Mesenchymal stem cell (in vitro differentiated cells and primary cell): ENCODE measurements at places on chromosomes 3 and 15.

- peaks cover 29% of the 10 kb centered on the region for H3K36me3 ChIP-seq
- H3K27me3 ChIP-seq, result no peaks in the 10 kb centered on the region
- no peak overlapping the region for H3K27ac ChIP-seq
- H3K4me3 ChIP-seq, result no peak overlapping the region
- H3K4me1 ChIP-seq, result peaks cover 8% of the 10 kb centered on the region
These were observed 16.8 kb downstream of the RFT1 start for GRCh38 chr3:53113293-53114010.

- H3K4me3 ChIP-seq, result no peak overlapping the region
- H3K36me3 ChIP-seq, result no peaks in the 10 kb centered on the region
- DNase-seq, result peak; percentile 51
- H3K4me1 ChIP-seq, result peaks cover 2% of the 10 kb centered on the region
- no peak overlapping the region for H3K27ac ChIP-seq
These were observed 13.8 kb downstream of the MEIS2 start for GRCh38 chr15:37086521-37086920.

- no peaks in the 10 kb centered on the region for H3K36me3 ChIP-seq
- peaks cover 10% of the 10 kb centered on the region for H3K4me1 ChIP-seq
- no peak overlapping the region for H3K4me3 ChIP-seq
- peaks cover 5% of the 10 kb centered on the region for H3K27me3 ChIP-seq
- H3K27ac ChIP-seq, result peak overlapping the region; percentile 52
These were observed 43.2 kb upstream of the CMSS1 start for GRCh38 chr3:99774467-99774866.

DNA sequence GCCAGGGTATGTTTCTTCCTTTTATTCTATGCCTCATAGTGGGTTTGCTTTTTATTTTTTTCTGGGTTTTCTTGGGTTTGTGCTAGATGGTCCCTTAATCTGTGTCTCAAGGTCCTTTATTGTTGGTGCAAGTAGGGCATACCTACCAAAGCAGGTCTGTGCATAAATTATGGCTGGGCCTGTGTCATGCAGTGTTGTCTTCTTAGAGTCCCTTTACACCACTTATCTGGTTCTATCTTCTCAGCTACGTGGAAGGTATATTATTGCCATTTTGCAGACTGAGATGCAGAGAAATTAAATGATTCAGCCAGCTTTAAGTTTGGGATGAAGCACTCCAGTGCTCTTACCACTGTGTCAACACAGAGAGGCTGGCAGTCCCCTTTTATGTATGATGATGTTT is 293.5 kb upstream of the SOX2 start:
- H3K36me3 ChIP-seq, result no peaks in the 10 kb centered on the region
- H3K27me3 ChIP-seq, result no peaks in the 10 kb centered on the region
- H3K27ac ChIP-seq, result no peak overlapping the region
- H3K4me1 ChIP-seq, result no peaks in the 10 kb centered on the region
- no peak overlapping the region for H3K4me3 ChIP-seq

- no peaks in the 10 kb centered on the region for H3K27me3 ChIP-seq
- no peak overlapping the region for H3K4me3 ChIP-seq
- H3K4me1 ChIP-seq, result no peaks in the 10 kb centered on the region
These were observed 433.1 kb upstream of the KCNMB2 start for GRCh38 chr3:178103140-178103539.

- H3K27me3 ChIP-seq, result peaks cover 40% of the 10 kb centered on the region
- H3K36me3 ChIP-seq, result no peaks in the 10 kb centered on the region
- no peak overlapping the region for H3K4me3 ChIP-seq
- DNase-seq, result no peak
- H3K27ac ChIP-seq, result no peak overlapping the region
These were observed 95.6 kb upstream of the TPM1 start for GRCh38 chr15:62946940-62947339.

GRCh38 chr3:178487752-178488151 is 48.5 kb upstream of the KCNMB2 start:
- H3K27me3 ChIP-seq, result no peaks in the 10 kb centered on the region
- H3K36me3 ChIP-seq, result no peaks in the 10 kb centered on the region
- no peak overlapping the region for H3K27ac ChIP-seq
- peaks cover 3% of the 10 kb centered on the region for H3K4me1 ChIP-seq
- no peak overlapping the region for H3K4me3 ChIP-seq
- DNase-seq, result no peak

GRCh38 chr3:10160925-10161324 is 3.8 kb upstream of the IRAK2 start:
- peaks cover 7% of the 10 kb centered on the region for H3K4me1 ChIP-seq
- no peaks in the 10 kb centered on the region for H3K27me3 ChIP-seq
- no peak for DNase-seq
- no peak overlapping the region for H3K27ac ChIP-seq
- no peaks in the 10 kb centered on the region for H3K36me3 ChIP-seq
- no peak overlapping the region for H3K4me3 ChIP-seq

- H3K4me3 ChIP-seq, result no peak overlapping the region
- H3K27ac ChIP-seq, result no peak overlapping the region
- DNase-seq, result peak; percentile 14
- peaks cover 7% of the 10 kb centered on the region for H3K36me3 ChIP-seq
- peaks cover 2% of the 10 kb centered on the region for H3K4me1 ChIP-seq
These were observed 384.0 kb upstream of the TPM1 start for GRCh38 chr15:62658498-62658897.

- peak overlapping the region; percentile 74 for H3K4me3 ChIP-seq
- no peaks in the 10 kb centered on the region for H3K36me3 ChIP-seq
- DNase-seq, result peak; percentile 61
These were observed 60.2 kb downstream of the PIAS1 start for GRCh38 chr15:68114356-68114755.

GRCh38 chr3:187267306-187267705 is 24.2 kb downstream of the MASP1 start:
- peaks cover 36% of the 10 kb centered on the region for H3K36me3 ChIP-seq
- no peak overlapping the region for H3K4me3 ChIP-seq
- H3K27me3 ChIP-seq, result no peaks in the 10 kb centered on the region

GRCh38 chr3:124850212-124850611 is 37.0 kb downstream of the ITGB5 start:
- no peaks in the 10 kb centered on the region for H3K27me3 ChIP-seq
- H3K36me3 ChIP-seq, result peaks cover 17% of the 10 kb centered on the region
- H3K27ac ChIP-seq, result peak overlapping the region; percentile 17

- H3K27ac ChIP-seq, result peak within 1 kb of the TSS; percentile 36
- no peaks in the 10 kb centered on the region for H3K27me3 ChIP-seq
- H3K36me3 ChIP-seq, result no peaks in the 10 kb centered on the region
- peaks cover 3% of the 10 kb centered on the region for H3K4me1 ChIP-seq
- peak within 1 kb of the TSS; percentile 91 for H3K4me3 ChIP-seq
These were observed at the start of gene LSAMP for GRCh38 chr3:116445311-116445841. Gene LSAMP (minus strand): TSS chr3:116445487.

DNA sequence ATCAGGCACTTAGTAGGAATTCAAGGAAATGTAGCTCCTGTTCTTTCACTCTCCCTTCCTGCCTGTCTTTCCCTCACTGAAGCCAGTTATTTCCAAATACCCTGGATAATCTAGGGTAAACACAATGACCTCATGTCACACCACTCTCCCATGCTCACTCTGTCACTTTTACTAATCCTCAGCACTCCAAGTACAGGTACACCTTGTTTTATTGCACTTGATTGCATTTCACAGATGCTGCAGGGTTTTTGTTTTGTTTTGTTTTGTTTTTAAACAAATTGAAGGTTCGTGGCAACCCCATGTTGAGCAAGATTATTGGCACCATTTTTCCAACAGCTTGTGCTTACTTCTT is 40.8 kb downstream of the PPM1L start:
- H3K36me3 ChIP-seq, result no peaks in the 10 kb centered on the region
- H3K4me3 ChIP-seq, result no peak overlapping the region
- no peak for DNase-seq
- no peaks in the 10 kb centered on the region for H3K4me1 ChIP-seq
- no peaks in the 10 kb centered on the region for H3K27me3 ChIP-seq

DNA sequence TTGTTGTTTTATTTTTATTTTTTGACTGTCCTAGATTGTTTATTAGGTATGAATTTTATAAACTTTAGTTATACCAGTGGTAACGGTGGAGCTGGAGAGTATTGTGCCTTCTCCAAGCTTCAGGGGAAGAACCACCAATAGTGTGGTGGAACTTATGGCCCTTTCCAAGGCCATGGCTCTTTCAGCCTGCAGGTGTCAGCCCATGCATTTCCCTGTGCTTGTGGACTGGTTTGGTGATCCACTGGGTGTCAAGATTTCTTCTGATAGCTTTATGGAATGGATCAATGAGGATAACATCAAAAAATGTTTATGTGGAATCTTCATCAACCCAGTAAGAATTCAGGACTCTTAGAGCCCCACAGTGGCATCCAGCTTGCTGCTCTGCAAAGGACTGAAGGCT is 19.2 kb upstream of the SCAMP5 start:
- no peaks in the 10 kb centered on the region for H3K27me3 ChIP-seq
- no peak for DNase-seq
- H3K4me1 ChIP-seq, result peaks cover 3% of the 10 kb centered on the region
- H3K36me3 ChIP-seq, result no peaks in the 10 kb centered on the region
- H3K4me3 ChIP-seq, result no peak overlapping the region
- no peak overlapping the region for H3K27ac ChIP-seq

GRCh38 chr3:197519801-197520211 is 36.0 kb downstream of the BDH1 start:
- peaks cover 48% of the 10 kb centered on the region for H3K4me1 ChIP-seq
- peaks cover 14% of the 10 kb centered on the region for H3K27me3 ChIP-seq
- H3K36me3 ChIP-seq, result no peaks in the 10 kb centered on the region
- H3K27ac ChIP-seq, result peak overlapping the region; percentile 99

DNA sequence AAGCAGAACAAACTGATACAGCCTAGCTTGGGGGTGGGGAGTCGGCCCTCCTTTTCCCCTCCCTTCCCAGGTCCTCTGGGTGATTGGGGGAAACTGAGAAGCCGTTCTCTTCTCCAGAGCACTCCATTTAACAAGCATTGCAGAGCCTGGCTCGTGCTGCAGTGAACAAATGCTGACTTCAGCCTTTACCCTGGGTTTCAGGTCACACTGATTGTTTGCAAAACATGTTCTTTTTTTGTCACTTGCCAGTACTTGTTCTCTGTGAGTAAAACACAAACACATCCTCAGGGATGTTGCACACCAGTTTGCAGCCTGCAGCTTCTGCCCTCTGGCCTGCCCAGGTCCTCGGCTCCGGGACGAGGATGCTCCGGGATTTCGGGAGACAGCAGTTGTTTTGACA is 132.8 kb downstream of the PGPEP1L start:
- peak overlapping the region; percentile 87 for H3K27ac ChIP-seq
- no peaks in the 10 kb centered on the region for H3K36me3 ChIP-seq
- H3K4me3 ChIP-seq, result peak overlapping the region; percentile 31
- DNase-seq, result no peak
- peaks cover 16% of the 10 kb centered on the region for H3K4me1 ChIP-seq

GRCh38 chr3:27666708-27667107 is 55.4 kb downstream of the EOMES start:
- H3K27ac ChIP-seq, result no peak overlapping the region
- H3K27me3 ChIP-seq, result no peaks in the 10 kb centered on the region
- H3K4me1 ChIP-seq, result peaks cover 2% of the 10 kb centered on the region
- H3K36me3 ChIP-seq, result no peaks in the 10 kb centered on the region
- peak; percentile 56 for DNase-seq

DNA sequence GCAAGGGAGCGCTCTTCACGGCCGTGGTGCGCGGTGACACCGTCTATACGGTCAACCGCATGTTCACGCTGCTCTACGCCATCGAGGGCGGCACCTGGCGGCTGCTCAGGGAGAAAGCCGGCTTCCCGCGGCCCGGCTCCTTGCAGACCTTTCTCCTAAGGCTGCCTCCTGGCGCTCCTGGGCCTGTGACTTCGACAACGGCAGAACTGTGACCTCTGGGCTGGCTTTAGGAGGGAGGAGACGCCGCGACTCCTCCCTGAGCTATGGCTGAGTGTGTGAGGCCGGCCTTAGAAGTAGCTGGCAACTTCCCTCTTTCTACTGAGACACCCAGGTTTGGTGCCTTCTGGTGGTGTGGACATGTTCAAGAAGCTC is 1.4 kb downstream of the KBTBD13 start:
- peaks cover 46% of the 10 kb centered on the region for H3K27me3 ChIP-seq
- no peaks in the 10 kb centered on the region for H3K36me3 ChIP-seq
- no peak for DNase-seq

- H3K36me3 ChIP-seq, result peaks cover 15% of the 10 kb centered on the region
- peaks cover 19% of the 10 kb centered on the region for H3K4me1 ChIP-seq
- peak; percentile 89 for DNase-seq
- H3K27me3 ChIP-seq, result no peaks in the 10 kb centered on the region
These were observed at the start of gene C3orf18 for GRCh38 chr3:50567386-50568167. Gene C3orf18 (minus strand): TSS chr3:50567747. CDS start chr3:50565699, 2,048 bp downstream.

DNA sequence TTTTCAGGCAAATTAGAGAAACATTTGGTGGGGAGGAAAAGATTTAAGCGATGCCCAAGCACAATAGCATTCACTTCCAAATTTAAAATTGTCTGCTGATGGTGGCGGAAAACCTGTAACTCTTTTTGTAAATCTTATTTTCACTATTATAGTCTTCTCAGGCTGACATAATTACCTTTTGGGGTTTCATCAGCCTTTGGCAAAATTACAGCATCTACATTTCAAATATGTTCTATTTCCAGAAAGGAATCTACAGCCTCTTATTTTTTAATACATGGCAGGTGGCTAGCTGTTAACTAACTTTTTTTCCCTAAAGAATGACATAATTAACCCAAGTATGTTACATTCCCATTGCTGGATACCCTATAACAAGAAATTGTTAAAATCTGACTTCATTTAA is 391.5 kb upstream of the CCDC54 start:
- no peak for DNase-seq
- no peaks in the 10 kb centered on the region for H3K27me3 ChIP-seq
- no peaks in the 10 kb centered on the region for H3K36me3 ChIP-seq

DNA sequence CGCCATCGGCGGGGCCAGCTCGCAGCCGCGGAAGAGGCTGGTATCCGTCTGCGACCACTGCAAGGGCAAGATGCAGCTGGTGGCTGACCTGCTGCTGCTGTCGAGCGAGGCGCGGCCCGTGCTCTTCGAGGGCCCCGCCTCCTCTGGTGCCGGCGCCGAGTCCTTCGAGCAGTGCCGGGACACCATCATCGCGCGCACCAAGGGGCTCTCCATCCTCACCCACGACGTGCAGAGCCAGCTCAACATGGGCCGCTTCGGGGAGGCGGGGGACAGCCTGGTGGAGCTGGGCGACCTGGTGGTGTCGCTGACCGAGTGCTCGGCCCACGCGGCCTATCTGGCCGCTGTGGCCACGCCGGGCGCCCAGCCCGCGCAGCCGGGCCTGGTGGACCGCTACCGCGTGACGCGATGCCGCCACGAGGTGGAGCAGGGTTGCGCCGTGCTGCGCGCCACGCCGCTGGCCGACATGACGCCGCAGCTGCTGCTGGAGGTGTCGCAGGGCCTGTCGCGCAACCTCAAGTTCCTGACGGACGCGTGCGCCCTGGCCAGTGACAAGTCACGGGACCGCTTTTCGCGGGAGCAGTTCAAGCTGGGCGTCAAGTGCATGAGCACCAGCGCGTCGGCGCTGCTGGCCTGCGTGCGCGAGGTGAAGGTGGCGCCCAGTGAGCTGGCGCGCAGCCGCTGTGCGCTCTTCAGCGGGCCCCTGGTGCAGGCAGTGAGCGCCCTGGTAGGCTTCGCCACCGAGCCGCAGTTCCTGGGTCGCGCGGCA is 1.8 kb downstream of the TLNRD1 start:
- peak overlapping the region; percentile 81 for H3K4me3 ChIP-seq
- H3K27ac ChIP-seq, result no peak overlapping the region
- peaks cover 18% of the 10 kb centered on the region for H3K4me1 ChIP-seq
- peaks cover 9% of the 10 kb centered on the region for H3K36me3 ChIP-seq
